ENCODE measurements at places on chromosomes 12 and 14.

DNA sequence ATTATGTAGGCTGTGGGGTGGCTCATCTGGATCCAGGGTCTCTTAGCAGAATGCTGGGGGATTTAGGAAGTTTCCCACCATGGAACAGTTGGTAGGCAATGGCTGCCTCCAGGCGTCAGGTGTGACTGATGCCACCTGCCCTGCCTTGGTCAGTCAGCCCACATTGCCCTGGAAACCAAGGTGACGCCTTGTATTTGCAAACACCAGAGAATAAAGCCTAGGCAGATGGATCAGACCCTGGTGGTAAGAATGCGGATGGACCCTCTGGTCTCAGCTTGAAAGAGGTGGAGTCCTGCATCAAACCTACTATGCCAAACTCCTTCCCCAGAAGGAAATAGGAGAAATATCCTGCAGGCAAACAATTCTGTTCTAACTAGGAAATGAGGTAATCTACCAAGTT lies 38.2 kb downstream of the NCKAP5L start:
- no peak for DNase-seq

GRCh38 chr12:110316861-110317260 lies 35.8 kb downstream of the ATP2A2 start:
- DNase-seq = no peak

DNA sequence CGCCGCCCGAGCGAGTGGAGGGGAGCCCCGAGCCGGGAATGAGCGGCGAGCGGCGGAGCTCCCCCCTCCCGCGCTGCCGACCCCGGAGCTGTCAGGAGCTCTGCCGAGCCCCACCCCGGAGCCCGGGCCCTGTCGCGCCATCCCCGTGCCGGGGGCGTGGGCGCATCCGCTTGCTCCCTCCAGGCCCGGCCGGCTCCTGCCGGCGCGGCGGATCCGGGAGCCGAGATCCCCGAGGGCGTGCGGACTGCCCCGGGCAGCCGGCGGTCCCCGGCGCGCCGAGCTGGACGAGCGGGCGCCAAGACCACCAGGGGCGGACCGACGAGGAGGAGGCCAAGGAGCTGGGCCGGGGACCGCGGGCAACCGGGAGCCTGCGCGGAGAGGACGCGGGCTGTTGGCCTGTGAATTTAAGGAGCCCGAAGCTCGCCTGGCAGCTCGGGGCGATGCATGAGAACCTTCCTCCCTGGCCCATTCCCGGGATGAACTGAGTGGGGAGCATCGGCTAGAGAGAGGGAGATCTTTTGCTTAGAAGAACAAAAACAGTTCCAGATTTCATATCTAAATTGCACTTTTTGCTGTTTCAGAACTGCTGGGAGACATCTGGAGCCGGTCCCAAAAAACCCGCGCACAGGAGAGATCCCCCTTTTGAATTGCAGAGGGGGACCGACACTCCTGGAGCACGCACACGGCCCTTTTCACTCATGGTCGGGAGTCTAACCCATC lies 2.0 kb downstream of the PTHLH start:
- no peak for DNase-seq

- DNase-seq = peak; percentile 34
Observed at GRCh38 chr12:15772405-15773018, 16.7 kb downstream of the EPS8 start.

GRCh38 chr12:76560086-76560491 lies 518 bp upstream of the OSBPL8 start:
- DNase-seq = no peak

GRCh38 chr12:116697305-116697704 lies 40.6 kb downstream of the SPRING1 start:
- DNase-seq = peak; percentile 47
